CD4-positive, alpha-beta memory T cell (primary cell): ENCODE measurements at places on chromosomes 16 and 17.
A peak's percentile ranks its signal among the peaks of the same experiment; 100 is the strongest.

- peak; percentile 9 for DNase-seq
Measured at GRCh38 chr17:31907342-31907962, 5.9 kb upstream of the UTP6 start.

GRCh38 chr16:85194307-85195270, 82.3 kb upstream of the CIBAR2 start:
- no peak for DNase-seq

DNA sequence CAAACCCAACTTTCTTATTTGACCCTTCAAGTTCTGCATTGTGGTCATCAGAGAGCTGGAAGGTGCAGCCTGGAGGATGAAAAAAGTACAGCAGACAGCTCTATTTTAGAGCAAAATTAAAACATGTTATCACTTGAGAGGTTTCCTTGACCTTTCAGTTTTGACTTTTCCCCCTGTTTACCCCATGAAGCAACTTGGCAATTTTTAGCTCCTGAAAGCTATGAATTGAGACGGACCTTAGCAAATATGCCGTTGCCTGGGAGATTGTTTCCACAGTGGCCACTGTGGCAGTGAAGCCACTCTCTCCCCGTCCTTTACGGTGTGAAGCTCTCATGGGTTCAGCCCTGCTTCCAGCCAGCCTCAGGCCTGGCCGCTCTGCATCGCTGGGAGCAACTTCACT, 398.6 kb downstream of the CPPED1 start:
- DNase-seq, result no peak

DNA sequence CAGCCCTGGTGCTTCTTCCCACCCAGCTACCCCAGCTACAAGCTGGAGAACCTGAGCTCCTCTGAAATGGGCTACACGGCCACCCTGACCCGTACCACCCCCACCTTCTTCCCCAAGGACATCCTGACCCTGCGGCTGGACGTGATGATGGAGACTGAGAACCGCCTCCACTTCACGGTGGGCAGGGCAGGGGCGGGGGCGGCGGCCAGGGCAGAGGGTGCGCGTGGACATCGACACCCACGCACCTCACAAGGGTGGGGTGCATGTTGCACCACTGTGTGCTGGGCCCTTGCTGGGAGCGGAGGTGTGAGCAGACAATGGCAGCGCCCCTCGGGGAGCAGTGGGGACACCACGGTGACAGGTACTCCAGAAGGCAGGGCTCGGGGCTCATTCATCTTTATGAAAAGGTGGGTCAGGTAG, 3.6 kb downstream of the GAA start:
- DNase-seq, result no peak

GRCh38 chr16:54446639-54447038, 160.1 kb upstream of the IRX3 start:
- no peak for DNase-seq
